ENCODE measurements at places on chromosomes 2 and 18. TPM values are rescaled to one million over a fixed set of nuclear protein-coding genes. Genes with fewer than 3 reads are reported as not detected.

Gene C2orf92
- total RNA-seq: not detected

- DNase-seq: no peak
Observed at GRCh38 chr2:8049851-8050571, 631.8 kb upstream of the ID2 start.

DNA sequence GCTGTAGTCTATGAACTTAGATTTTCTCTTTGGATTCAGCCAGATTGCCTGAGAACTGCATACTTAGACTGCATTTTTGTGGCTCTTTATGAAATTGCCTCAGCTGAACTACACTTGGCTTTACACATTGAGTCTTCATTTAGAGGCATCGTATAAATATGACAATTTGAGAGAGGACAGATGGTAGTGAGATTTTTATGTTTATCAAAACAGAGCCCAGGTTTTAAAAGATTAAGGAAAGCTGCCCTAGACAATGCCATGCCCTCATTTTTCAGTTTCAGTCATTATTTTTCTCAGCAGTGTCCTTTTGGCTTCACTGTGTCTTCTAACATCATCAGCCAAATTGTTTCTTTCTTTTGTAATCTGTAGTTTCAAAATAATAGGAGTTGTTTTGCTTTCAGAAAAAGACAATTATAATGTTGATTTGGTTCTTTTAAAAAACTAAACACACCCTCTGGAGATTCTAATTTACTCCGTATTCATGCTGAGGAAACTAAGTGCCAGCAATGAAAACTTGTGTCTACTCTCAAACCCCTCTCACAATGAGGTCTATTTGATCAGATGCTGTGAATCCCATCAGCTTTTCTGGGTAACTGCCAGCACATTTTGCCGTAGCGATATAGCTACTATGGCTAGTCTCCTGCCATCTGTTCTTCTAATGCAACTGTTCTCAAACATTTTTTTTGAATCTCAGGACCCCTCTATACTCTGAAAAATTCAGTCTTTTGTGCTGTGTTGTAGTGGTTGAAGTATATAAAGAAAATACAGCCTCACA is 46.2 kb downstream of the TWSG1 start:
- DNase-seq: no peak

GRCh38 chr2:231720987-231721966 is 13.0 kb downstream of the PTMA start:
- DNase-seq: no peak

Gene GKN1
- total RNA-seq: not detected

DNA sequence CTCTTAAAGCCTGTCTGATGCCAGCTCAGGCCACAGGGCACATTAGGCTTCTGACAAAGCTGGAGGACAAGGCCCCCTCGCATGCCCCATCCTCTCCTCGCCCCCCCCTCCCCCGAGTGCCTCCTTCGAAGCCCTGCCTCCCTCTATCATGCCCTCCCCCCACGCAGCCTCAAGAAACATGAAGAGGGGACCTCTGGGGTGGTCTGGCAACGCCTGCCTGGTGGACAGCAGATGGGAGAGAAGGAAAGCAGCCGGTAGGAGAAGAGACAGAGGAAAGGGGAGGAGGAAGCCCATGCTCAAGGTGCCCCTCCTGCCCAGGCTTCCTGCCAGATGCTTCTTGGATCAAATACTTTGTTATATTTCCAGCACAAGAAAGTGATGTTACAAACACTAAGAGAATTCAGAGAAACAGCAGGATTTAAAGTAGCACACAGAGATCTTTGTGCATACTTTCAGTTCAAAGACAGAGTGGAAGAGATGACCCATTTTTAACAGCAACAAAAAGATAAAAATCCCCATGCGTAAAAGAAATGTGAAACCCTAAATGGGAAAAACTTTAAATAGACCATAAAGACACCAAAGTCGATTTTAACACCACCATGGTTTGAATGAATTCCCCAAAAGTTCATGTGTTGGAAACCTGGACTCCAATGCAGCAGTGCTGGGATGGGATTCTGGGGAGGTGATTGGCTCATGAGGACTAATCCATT is 19.0 kb downstream of the BOK start:
- DNase-seq: peak; percentile 58

Gene DOCK10
- total RNA-seq: 32.6 TPM

DNA sequence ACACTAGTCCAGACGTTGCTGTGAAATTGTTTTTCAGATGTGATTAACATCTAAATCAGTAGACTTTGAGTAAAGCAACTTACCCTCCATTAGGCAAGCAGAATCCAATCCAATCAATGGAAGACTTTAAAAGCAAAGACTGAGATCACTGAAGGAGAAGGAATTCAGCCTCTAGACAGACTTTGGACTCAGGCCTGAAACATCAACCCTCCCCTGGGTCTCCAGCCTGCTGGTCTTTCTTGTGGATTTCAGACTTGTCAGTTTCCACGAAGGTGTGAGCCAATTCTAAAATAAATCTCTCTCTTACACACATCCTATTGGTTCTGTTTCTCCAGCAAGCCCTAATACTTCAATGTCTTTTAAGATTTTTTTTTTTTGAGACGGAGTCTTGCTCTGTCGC is 50.0 kb upstream of the EDAR start:
- no peak for DNase-seq

Gene PDE1A
- not detected for total RNA-seq

- peak; percentile 59 for DNase-seq
Observed at GRCh38 chr18:2656237-2656980, 883 bp downstream of the SMCHD1 start.

DNA sequence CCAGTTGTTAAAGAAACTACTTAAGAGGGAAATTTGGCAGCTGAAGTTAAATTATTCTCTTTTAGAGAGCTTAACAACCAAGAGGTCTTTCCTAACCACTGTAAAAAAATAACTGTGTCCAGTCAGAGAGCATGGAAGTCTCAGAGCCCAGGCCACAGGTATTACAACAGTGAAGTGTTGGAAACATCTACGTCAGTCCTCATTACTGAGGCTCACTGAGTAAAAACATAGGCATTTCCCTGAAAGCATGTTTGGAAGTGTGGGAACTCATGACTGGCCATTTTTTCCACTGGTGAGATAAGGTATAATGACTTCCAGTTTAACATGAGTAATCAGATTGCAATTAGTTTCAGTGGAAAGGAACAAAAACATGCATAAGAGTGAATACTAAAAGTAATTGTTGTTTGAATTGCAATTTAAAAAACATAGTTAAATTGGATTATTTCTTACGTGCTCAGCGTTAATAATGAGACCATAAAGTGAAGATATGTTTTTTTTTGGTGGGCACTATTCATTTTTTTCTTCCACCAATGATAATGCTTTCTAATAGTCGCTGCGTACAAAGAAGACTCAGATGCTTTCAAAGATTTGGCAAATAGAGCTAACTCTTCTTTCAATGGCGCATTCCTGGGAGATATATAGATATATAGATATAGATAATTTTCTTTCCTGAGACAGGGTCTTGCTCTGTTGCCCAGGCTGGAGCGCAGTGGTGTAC is 60.8 kb downstream of the EFEMP1 start:
- DNase-seq: peak; percentile 87
